T47D (cell line): ENCODE measurements at places on chromosomes 1 and 21.

DNA sequence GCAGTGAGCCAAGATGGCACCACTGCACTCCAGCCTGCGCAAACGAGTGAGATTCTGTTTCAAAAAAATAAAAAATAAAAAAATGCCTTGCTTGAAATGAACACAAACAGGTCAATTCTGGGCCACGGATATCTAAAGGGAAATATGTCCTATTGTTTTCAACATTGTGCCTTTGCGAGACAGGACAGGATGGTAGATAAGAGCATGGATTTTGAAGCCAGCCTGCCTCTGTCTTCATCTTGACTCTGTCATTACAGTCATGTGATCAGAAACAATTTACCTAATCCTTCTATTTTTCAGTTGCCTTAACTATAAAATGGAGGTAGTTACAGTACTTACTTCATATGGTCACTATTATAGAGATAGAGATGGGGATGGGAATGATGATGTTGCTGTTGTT lies 56.7 kb upstream of the ZSWIM5 start:
- DNase-seq, result no peak

DNA sequence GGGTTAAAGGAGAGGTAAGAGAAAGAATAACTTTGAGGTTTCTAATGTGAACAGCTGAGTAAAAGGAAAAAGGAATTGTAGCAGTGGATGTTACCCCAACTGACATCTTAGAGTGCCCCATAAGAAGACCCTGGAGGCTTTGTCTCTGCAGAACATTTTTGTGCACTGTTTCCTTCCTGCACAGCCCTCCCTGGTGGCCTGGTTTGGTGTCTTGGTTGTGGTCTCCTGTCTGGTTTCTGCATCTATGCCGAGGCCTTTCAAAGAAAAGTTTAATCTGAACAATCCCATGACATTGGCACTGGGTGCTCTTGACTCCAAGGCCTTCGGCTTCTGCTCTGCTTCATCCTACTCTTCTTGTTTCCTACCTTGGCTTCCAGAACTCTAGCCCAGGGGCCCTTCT lies 57.8 kb downstream of the RHOU start:
- DNase-seq, result no peak

- no peak for DNase-seq
Measured at GRCh38 chr1:108082001-108082400, 117.0 kb upstream of the VAV3 start.

DNA sequence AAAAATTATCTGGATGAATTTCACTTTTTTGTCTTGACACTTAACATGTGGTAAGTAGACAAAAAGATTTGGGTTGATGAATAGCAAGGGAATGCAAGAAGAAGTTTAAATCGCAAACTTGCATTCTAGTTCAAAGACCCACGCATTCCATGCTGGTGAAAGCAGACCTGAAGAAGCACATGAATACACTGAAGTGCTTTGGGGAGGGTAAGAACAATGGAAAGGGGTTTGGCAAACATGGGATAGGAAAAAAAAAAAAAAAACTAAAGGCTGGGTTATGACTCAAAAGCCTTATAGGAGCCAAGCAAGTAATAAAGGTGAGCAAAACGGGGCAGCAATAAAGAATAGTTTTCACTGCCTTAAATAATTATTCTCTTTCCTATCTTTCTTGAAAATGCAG lies 450.2 kb downstream of the LMO4 start:
- no peak for DNase-seq

GRCh38 chr1:17575797-17576518 lies 36.5 kb downstream of the ARHGEF10L start:
- no peak for DNase-seq

- no peak for DNase-seq
Measured at GRCh38 chr1:212690816-212691403, 8.7 kb downstream of the BATF3 start.

DNA sequence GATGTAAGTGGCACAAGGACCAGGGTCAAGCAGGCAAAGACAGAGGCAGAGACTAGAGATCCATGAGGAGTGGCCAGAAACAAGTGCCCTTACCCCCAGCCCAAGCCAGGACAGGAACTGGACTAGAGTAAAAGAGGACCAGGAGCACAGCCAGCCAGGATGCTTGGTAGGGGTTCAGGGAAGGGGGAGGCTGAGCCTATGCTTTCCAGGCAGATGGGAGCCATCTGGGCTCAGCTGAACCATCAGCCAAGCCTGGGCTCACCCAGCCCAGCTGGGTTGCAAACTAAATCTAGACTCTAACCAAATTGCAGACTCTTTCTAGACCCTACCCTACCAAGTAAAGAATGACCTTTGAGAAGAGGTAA lies 15.2 kb downstream of the PDZK1IP1 start:
- DNase-seq, result no peak

GRCh38 chr1:41151846-41152245 lies 90.3 kb downstream of the SCMH1 start:
- no peak for DNase-seq

DNA sequence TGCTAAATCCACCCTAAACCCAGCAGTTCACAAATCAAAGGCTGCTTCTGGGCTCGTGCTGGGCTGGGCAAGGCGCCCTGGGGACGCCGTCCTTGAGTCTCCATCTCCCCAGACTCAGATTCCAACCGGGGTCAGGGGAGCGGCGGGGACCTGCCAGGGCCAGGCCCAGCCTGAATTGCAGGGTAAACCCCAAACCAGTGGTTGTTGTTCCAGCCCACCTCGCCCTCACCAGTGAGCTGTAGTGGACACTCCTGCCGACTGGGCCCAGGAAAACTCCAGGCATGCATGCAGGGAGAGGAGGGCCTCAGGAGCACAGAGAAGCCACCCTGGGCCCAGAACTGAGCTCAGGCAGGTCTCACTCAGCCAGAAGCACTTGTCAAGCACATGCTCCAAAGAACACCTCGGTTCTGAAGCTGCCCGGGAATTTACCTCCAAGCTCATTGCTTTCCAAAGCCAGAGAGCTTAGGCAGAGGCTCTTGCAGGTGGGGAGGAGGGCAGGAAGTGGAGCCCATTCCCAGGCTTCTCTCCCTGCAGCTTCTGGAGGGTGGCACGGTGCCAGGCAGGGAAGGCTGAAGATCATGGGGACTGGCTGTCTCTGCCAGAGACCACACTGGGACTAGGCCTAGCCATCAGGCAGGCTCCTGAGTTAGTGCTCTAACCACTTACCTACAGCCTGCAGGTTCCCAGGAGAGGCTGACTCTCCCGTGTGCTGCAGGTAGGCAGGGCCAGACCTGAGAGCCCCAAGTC lies 437.0 kb downstream of the MATN1 start:
- no peak for DNase-seq

DNA sequence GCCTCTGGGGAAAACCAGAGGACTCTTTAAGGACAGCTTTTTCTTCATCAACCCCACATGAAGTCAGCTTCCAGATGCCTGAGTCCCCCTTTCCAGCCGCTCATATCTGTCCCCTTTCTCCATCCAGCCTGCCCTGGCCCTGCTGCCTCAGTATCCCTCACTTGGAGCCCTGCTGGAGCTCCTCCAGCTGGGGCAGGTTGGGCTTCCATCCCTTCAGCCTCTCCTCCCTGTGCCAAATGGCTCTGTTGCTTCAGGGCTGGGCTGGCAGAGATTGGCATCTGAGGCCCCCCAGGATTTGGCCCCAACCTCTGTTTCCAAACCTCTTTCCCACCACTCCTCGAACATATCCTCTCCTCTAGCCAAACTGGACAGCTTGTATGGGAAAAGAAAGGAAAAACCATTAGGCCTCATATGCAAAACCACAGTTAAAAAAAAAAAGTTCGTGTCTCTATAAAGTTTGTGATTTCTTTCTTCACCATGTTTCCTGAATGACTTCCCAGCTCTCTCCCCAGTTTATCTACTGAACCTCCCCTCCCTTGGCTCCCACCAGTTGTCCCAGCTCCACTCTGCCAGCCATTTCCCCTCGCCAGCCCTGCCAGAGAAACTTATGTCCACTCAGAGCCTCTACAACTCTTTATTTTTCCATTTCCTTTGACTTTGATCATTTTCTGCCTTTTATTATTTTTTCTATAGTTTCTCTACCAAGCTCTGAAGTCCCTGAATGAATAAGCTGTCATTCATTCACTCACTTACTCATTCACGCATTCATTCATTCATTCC lies 217.9 kb downstream of the FOXD2 start:
- DNase-seq, result no peak

DNA sequence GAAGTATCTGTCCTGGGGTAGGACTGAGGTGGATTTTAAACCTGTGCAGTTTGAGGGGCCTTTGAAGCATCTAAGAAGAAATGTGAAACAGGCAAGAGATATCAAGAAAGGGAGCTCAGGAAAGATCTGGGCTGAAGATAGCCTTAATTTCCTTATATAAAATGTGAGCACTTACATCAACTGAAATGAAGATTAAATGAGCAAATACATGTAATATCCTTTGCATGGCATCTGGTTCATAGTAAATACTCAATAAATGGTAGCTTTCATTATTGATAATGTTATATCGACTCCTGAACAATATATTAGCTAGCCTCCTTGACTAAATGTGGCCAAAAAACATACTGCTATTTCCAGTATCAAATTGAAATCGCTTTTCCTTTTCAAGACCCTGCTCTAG lies 2.5 kb downstream of the LIN9 start:
- no peak for DNase-seq

DNA sequence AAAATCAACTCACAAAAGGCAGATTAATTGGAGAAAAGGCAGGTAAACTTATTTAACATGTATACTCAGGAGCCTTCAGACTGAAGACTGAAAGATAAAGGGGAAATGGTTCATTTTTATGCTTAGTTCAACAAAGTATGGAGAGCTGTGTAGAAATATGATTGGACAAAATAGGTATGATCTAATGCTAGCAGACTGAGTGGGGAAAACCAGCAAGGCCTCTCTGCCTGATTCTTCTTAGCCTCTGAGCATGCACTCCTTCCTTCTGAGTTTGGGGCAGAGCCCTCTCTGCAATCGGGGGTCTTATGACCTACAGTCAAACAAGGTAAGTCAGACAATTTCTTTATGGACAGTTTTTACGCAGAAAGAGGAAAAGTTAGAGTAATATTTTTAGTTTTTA lies 38.8 kb upstream of the SUCO start:
- DNase-seq, result no peak

- no peak for DNase-seq
Measured at GRCh38 chr1:244761279-244761678, 74.2 kb upstream of the COX20 start.

GRCh38 chr21:21114461-21114860 lies 116.3 kb downstream of the NCAM2 start:
- no peak for DNase-seq

GRCh38 chr1:107933736-107934135 lies 31.2 kb downstream of the VAV3 start:
- DNase-seq, result no peak

- no peak for DNase-seq
Measured at GRCh38 chr1:180842052-180842451, 70.6 kb upstream of the KIAA1614 start.

- DNase-seq, result peak; percentile 31
Measured at GRCh38 chr1:43363283-43363934, 4.4 kb downstream of the ELOVL1 start.

- DNase-seq, result no peak
Measured at GRCh38 chr1:18137759-18138345, 30.3 kb downstream of the IGSF21 start.

- no peak for DNase-seq
Measured at GRCh38 chr1:71245246-71245645, 164.4 kb upstream of the ZRANB2 start.

DNA sequence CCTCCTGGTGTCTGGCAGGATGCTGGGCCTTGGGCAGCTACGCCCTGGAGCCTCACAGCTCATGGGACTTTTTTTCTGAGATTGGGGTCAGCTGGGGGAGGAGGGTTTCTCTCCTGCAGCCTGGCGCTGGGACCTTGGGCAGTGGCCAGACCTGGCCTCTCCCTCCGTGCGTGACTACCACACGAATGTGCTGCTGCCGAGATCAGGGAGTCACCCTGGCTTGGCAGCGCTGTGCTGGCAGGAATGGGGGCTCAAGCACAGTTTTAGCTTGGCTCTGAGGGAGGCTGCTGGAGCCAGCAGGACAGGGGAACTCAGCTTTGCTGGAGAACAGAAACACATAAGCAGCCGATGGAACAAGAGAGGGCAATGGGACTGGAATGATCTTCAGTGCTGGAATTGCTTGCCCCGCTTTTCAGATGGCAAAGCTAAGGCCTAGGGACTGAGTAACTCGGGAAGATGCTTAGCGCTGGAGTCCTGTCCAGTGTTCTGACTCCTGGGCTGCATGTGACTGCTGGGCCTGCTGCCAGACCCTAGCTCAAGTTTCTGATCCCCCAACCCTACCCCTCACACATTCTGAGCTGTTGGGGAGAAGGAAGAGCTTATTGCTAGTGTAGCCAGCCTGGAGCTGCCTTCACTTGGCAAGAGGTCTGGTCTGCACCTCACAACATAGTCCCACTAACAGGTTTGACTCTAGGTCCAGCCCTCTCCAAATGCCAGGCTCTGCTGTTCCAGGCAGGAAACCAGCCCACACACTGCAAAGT lies 69.9 kb downstream of the NAV1 start:
- no peak for DNase-seq

GRCh38 chr1:15246960-15247614 lies at the start of gene FHAD1:
Gene FHAD1 (plus strand): TSS chr1:15247223. CDS start chr1:15251785, 4,562 bp downstream.
- peak; percentile 8 for DNase-seq

GRCh38 chr21:38486706-38487105 lies 11.6 kb downstream of the ERG start:
- DNase-seq, result no peak

DNA sequence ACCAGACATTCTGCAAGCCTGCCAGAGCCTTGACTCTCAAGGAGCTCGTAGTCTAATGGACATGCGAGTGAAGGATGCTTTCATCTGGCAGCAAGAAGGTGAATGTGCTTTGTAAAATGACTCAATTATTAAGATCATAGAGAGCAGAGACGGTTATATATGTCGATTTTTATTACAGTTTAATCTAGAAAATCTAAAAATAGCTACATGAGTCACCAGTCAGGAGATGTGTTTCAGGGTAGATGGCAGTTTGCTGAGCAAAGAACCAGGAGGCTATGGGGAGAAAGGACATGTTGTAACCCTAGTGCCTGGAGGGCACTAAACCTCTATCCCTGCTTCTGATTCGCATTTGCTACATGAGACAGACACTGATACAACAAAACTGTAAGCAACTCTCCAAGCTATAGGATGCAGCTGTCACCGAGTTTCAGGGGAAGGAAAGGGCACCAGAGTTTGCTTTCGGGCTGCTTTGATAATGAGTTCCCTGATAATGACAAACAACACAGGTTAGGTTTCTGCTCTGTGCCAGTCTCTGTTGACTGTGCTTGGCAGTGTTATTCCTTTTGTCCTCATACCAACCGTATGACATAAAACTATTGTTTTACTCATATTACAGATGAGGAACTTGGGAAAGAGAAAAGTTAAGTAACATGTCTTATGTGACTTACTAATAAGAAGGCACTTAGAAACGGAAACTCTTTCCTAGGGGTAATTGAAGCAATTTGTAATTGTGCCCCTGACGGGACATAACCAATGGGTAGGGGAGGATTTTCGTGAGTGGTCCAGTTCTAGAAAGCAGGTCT lies 43.2 kb downstream of the C1orf198 start:
- DNase-seq, result peak; percentile 23

- no peak for DNase-seq
Measured at GRCh38 chr1:55005351-55006140, 6.8 kb downstream of the BSND start.

GRCh38 chr1:179809506-179810366 lies 66.6 kb downstream of the FAM163A start:
- DNase-seq, result peak; percentile 85

- no peak for DNase-seq
Measured at GRCh38 chr1:25527226-25527846, 16.1 kb upstream of the LDLRAP1 start.
